NCI-H524 (cell line): ENCODE measurements at places on chromosomes 16 and 17.

DNA sequence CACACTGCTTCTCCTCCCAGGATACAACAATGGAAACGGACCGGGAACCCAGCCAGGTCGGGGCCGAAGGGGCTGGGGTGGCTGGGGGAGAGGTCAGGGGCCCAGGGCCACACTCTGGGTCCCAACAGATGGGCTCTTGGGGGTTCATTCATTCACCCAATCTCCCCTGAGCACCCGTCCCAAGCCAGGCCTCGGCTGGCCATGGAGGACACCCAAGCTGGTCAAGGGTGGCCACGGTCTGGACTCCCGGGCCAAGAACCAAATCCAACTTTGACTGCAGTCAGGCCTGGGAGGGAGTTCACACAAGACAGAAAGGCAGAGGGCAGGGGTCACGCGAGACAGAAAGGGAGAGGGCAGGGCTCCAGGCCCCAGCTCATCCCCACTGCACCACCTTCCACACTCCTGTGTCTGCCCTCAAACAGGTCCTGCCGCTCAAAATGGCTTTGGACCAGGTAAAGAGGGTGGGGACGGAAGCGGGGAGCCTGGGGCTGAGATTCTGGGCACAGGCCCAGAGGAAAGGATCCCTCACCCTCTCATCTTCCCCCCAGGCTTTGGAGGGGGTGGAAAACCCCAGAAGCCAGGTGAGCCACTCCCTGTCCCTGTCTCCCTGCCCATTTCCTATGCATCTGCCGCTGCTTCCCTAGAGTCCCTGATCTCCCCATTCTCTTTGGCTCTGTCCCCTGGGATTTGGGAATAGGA, 12.3 kb upstream of the PKMYT1 start:
- DNase-seq = no peak

GRCh38 chr16:47984669-47985068, 171.1 kb downstream of the ABCC12 start:
- DNase-seq = no peak

DNA sequence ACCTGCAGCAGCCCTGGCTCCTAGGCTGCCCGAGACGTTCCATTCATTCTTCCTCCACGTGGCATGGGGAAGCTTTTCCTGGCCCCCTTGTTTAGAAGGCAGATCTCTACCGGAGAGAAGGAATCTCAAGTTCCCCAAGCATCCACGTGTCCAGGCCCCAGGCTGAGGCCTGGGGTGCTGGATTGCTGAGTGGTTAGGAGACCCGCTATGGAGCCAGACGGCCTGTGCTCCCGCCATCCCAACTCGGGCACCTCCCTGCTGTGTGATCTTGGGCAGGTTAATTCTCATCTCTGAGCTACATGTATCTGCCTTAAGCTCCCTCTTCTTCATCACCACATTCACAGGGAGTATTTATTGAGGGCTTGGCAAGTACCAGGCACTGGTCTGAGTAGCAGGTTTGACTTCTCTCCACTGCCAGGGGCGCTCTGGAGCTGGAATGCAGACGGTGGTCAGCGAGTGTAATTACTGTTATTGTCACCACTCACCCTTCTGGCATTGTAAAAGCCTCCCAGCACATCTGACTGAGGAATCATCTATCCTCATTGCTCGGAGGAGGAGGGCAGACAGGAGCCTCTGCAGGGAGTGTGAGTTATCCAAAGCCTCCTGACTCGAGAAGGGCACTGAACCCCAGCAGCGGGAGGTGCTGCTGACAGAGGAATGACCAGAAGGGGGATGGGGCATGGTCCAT, 1.1 kb upstream of the ADGRG1 start:
- peak; percentile 92 for DNase-seq

DNA sequence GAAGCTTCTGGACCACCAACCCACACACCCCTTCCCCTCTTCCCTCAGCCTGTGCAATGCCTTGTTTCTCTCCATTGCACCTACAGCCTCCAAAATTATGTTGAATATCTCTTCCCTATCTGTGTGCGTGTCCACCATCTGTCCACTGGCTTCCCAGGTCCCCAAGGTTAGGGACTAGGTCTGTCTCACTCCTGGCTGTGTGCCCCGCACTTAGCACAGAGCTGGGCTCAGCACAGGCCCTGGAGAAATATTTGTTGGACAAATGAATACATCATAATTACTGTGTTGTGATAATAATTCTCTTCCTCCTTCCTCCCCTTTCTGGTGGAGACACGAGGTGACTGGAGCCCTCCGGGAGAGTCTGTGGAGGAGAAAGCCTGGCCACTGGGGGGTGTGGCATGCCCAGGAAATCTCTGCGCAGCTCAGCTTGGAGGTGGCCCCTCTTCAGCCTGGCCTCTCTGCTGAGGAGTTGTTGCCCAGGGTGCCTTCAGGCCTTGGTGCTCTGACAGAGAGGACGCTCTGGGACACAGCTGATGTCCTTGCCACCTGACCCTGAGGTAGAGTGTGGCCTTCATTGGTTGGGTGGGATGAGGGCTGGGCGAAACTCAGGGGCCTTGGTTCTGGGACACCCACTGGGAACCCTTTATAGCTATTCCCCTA, 3.3 kb upstream of the BRD7 start:
- no peak for DNase-seq

DNA sequence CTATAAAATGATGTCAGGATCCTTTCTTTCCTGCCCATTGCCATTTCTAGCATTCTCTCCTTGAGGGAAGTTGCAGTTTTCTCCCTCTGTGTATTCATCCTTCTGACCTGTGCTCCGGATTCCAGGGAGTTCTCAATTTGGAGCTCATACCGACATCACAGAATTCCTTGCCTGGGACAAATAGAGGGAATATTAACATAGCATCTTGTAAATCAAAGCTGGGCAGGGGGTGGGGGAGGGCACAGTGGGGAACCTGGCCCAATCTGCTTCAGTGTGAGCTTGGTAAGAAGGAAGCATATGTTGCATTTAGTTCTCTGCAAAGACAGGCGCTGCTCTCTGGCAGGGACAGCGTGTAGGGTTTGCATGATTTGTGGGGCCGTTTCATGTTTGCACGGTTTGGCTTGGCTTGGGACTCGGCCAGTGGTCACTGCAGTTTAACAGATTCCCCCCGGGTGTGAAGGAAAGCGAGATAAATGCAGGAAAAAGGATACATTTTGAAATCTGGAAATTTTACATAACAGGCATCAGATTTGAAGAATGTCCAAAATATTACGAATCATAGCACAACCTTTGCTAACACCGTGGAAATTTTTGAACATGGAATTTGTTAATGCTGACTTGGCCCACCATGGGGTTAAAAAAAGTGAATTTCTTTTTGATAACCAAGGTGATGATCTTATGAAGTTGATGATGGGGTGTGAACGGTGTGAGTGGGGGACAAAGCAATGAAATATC, 178.0 kb downstream of the WWOX start:
- peak; percentile 84 for DNase-seq
